ENCODE measurements at places on chromosomes 2 and 18.

GRCh38 chr2:6665093-6666045 is 200.3 kb downstream of the CMPK2 start:
- no peak for DNase-seq

DNA sequence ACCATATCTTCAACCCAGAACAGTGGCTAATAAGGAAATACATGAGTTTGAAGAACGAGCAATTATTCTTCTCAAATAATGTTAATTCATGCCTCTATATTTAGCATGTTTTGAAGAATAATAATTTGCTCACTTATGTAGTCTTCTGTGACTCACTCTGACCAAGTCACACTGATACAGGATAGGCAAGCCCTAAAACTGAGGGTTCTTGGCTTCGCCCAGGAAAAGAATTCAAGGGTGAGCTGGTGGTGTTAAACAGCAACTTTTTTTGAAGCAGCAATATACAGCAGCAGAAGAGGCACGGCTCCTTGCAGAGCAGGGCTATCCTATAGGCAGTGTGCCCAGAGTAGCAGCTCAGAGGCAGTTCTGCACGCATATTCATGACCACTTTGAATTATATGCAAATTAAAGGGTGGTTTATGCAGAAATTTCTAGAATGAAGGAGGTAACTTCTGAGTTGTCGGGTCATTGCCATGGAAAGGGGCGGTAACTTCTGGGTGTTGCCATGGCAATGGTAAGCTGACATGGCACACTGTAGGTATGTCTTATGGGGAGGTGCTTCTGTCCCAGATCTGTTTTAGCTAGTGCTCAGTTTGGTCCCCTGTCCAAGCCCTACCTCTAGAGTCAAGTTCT is 200.6 kb downstream of the RND3 start:
- no peak for DNase-seq

GRCh38 chr18:58017267-58017666 is 26.8 kb upstream of the NEDD4L start:
- DNase-seq, result no peak

DNA sequence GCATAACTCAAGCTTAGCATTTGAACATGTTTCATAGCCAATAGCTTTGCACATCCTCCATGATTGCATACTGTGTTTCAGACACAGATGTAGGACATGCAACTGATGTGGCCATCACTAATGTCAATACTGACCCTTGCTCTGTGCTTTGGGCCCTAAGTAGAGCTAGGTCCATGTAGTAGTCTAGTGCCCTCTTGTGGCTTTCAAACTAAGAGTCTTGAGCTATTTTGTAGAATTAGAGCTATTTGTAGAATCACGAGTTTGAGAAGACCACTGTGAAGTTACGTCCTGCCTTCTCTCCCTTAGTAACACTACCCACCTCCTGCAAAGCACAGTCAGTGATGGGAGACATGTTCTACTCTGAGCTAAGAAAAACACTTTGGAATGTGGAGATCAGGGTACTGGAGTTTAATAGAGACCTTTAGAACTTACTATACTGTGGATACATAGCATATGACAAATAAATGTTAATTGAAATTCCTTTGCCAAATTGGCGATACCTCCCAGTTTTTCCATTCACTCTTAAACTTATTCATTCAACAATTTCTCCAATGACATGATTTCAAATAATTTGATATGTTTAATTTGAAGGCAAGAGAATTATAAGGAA is 306.5 kb upstream of the TNP1 start:
- DNase-seq, result no peak

GRCh38 chr2:73851274-73851673 is 22.5 kb downstream of the STAMBP start:
- DNase-seq, result no peak

DNA sequence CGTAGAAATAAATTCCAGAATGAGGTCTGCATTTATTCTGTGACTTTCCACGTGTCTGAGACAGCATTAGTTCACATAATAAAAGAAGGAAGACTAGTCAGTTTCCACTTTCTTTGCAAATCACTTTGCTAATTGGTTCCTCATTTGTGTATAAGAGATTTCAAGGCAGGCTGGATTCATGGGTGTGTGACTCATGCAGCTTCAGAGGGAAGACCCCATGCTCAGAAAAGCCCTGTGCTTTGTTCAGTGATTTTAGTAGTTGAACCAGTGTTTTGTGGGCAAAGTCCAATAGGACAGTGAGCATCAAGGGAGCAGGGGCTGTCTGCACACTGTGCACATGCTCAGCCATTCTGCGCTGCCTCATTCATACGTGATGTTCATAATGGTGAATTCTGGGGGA is 297.8 kb downstream of the DLGAP1 start:
- no peak for DNase-seq

- no peak for DNase-seq
Observed at GRCh38 chr2:102424754-102425153, 1.8 kb downstream of the IL18RAP start.

DNA sequence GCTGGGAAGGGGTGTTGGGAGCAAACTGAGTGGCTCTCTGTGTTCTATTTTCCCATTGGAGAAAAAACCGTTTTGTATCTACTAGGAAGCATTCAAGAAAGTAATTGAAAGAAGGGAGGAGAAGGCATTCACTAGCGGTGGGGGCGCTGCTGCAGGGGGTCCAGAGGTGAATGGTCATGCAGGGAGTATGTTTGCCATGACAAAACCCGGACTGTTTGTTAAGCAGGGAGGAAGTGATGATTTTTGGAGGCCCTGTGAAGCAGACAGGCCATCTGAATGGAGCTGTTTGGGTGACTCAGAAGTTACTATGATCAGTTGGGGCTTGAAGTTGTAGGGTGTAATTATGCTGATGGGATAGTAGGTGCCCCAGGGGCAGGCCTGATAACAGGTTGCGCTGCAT is 7.0 kb downstream of the TAF4B start:
- no peak for DNase-seq

GRCh38 chr2:241064802-241065354 is 37.2 kb downstream of the MTERF4 start:
- DNase-seq, result no peak
